ENCODE measurements at places on chromosomes 11 and 22.

GRCh38 chr22:41917903-41918791, 3.3 kb upstream of the SHISA8 start:
- peak; percentile 33 for DNase-seq

DNA sequence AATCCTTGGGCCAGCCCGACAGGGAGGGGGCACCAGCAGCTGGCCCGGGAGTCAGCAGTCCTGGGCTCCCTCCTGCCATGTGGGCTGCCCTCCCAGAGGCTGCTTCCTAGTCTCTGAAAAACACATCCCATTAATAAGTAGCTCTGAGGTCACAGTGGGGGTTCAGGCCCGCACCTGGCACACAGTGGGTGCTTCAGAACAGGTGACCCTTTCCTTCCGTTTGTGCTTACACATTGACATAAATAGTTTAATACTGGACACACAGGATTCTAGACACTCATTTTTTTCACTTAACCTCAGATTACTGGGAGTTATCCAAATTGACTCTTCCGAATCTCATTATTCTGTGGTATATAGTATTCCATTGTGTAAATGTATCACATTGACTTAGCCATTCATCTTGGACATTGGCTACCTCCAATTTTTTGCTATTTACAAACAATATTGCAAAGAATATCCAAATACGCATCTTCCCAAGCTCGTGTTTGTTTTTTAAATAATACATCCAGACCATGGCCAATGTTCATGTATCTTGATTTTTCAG, 474 bp upstream of the CHADL start:
- no peak for DNase-seq

GRCh38 chr11:76831686-76832310, 28.9 kb upstream of the ACER3 start:
- no peak for DNase-seq

- no peak for DNase-seq
These were observed 81.3 kb upstream of the ARHGAP20 start for GRCh38 chr11:110793556-110793955.

- no peak for DNase-seq
These were observed 3.4 kb downstream of the CRYBB3 start for GRCh38 chr22:25203082-25203481.

DNA sequence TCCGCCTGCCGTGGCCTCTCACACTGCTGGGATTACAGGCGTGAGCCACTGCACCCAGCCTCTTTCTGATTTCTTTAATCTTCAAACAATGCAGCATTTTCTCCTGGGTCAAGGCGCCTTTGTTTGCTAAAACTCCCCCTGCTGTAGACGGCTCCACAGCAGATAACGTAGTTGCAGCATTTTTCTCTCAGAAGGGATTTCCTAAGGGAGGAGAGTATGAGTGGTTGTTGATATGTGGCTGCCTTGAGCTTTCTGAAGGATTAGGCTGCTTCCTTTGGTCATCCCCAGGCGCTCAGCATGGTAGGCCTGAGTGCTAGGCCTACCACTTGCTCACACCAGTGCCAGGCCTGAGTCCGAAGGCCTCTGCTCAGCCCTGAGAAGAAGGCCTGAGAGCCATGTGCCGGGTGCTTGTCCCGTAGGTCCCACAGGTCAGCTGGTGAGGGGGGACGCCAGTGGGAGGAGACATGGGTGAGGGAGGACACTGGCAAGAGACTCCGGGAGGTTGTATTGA, 18.1 kb downstream of the SMARCB1 start:
- DNase-seq = no peak

DNA sequence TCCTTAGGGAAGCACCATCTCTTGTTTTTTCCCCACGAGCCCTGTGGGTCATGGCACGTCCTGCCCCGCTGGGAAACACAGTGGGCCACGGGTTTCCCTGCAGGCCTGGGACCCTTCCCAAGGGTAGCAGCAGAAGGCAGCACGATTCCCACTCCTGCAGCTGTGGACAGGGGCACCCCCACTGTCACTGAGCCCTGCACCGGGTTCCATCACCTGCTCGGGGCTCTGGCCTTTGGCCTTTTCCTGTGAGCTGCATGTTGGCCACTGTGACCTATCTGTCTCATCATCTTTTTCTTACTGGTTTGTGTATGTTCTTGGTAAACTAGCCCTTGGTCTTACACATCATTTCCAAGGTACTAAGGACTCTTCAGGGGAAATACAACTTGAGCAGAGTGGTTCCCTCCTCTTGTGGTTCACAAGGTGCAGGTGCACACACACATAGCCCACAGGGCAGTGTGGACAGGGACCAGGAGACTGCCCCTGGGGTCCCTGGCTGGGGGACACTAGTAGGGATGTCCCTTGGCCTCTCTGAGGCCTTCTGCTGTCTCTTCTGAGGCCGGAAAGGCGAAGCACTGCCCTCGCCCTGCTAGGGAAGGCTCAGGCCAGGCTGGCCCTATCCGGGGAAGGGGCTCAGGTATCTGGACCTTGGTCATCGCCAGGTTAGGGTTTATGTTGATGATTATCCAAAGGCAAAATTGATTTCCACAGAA, 19.0 kb upstream of the TXNRD2 start:
- DNase-seq = no peak

DNA sequence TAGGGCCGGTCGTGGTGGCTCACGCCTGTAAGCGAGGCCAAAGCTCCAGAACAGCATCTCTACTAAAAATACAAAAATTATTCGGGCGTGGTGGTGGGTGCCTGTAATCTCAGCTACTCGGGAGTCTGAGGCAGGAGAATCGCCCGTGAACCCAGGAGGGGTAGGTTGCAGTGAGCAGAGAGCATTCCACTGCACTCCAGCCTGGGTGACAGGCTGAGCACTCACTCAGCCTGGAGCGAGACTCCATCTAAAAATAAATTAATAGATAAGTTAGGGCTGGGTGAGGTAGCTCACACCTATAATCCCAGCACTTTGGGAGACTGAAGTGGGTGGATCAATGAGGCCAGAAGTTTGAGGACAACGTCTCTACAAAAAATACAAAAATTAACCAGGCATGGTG, 10.2 kb upstream of the TAB1 start:
- no peak for DNase-seq

DNA sequence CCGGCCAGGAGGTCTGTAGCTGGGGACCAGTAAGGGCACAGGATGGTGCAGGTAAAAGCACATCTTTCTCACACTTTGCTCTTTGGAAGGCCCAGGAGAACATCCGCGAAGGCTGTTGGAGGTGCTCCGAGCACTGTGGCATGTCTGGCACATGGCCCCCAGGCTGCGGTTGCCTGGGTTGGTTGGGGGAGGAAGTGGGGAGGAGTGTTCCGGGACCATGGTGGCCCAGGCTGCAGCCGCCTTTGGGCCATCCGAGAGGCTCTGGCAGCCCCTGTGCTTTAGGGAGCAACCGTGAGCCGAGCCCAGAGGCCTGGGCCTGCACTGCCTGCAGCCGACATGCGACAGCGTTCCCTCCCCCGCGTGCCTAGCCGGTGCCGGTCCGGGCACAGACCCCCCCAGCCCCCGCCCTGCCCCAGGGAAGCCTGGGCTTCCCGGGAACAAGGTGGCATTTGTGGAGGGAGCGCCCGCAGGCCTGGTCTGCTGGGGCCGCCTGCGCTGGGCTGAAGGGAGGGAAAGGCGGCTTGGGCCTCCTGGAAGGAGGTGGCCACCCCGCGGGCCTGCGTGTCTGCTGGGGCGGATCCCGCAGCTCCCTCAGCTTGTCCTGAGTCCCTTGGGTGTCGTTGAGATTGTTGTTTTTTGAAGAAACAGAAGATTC, 57.9 kb downstream of the GRAMD4 start:
- DNase-seq = no peak

- no peak for DNase-seq
These were observed 637.2 kb downstream of the ETS1 start for GRCh38 chr11:127950162-127950561.

GRCh38 chr22:33579448-33580093, 340.7 kb downstream of the LARGE1 start:
- DNase-seq = peak; percentile 56

DNA sequence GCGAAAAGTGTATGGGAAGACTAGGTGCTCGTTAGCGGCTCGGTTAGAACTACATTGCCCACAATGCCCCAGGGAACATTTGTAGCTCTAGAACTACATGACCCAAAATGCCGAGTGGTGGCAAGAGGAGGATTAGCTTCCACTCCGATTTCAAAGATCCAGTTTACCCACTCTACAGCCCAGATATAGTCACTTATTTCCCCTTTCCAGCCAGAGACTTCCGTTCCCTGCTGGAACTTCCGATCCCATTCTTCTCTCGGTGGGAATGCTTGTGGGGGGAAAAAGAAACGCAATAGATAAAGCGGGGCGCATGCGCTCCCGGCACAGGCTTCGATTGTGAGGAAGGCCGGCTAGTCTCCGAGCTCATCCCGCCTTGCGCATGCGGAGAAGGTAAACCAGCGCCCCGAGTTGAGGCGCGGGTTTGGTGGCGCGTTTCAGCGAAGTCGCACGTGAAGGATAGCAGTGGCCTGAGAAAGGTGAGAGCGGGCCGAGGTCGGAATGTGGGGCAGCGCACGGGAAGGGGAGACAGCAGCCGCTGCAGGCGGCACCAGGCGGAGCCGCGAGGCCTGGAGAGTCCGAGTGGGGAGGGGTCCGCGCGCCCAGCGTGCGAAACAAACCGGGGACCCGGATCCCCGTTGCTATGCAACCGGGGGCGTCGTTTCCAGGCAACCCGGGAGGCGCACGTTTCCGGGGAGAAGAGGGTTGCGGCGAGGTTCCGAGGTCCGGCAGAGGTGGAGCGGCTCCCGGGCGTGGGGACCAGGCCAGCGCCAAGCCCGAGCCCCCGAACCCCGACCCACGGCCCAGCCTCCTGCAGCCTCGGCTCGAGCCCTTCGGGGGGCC, at the start of gene TMEM109:
Gene TMEM109, plus strand, starts transcription at position 366 of the 840 bp plus-strand sequence. CDS start 5,536 bp downstream, outside the sequence.
- peak; percentile 85 for DNase-seq

DNA sequence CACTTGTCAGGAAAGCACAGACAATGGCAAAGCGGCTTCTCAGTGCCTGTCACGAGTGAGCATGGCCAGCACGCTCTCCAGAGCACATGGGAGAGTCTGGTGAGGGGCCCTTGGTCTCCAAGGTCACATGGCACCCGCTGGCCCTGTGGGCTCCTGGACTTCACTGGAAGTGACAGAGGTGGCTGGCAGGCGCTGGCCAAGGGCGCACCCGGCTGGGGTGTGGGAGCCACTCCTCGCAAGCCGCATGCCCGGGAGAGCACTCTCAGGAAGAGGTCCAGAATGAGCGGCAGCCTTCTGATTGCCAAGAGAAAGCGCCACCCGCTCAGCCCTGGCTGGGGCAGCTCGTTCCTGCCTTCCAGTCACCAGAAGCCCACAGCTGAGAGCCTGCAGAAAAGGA, 17.1 kb upstream of the MOB2 start:
- DNase-seq = no peak

DNA sequence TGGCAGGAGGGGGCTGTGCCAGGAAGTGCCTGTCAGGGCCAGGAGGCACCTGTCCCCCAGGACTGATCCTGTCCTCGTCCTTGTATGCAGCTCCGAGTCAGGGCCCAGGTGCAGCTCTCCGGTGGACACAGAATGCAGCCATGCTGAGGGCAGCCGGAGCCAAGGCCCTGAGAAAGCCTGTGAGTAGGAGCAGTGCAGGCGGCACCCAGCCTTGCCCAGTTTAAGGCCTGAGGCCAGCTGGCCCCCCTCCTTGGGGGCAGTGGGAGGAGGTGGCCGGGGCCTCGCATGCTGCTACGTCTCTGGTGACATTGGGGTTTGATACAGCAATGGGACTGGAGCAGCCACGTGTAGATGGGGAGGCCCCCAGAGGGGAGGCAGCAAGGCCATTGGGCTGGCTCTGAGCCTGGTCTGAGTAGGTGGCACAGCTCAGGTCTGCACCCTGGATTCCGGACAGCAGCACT, 34.9 kb downstream of the SBF1 start:
- DNase-seq = no peak

GRCh38 chr11:27524155-27524554, 17.6 kb upstream of the LIN7C start:
- DNase-seq = peak; percentile 36

DNA sequence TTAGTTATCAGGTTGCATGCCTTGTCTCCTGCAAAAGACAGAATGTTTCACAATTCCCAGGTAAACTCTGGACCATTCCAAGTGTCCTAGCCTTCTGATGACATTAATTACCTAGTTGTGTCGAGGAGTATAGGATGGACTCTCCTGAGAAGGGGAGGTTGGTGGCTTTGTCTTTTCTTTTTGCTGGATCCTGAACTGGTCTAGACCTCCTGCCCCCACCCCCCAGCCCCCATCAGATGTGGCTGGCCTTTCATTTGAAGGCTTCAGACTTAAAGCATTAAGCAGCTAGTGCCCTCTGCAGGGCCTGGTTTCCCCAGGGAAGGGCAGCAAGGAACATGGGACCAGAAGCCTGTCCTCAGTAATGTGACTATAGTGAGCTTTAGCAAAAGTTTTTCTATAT, 9.7 kb downstream of the MCAM start:
- DNase-seq = no peak

GRCh38 chr11:122717264-122717867, 61.8 kb downstream of the UBASH3B start:
- DNase-seq = no peak

GRCh38 chr22:40388231-40388630, 17.8 kb downstream of the SGSM3 start:
- no peak for DNase-seq

- no peak for DNase-seq
These were observed 21.4 kb downstream of the ADM start for GRCh38 chr11:10326012-10326964.

- DNase-seq = no peak
These were observed 76.5 kb downstream of the NAT10 start for GRCh38 chr11:34181856-34182405.

DNA sequence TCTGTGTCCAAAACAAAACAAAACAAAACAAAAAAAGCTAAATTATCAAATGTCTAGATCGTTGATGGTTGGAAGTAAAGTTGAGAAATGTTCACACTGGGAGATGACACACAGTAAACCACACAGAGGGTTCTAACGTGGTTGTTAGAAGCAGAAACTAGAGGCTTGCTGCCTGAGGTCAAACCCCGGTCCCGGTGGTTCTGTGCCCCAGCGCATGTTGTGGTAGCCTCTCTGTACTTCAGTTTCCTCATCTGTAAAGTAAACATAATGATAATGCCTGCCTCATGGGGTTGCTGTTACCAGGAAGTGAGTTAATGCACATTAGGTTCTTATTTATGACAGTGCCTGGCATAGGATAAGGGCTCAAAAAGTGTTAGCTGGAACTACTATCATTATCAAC, 33.4 kb downstream of the PPARA start:
- no peak for DNase-seq

DNA sequence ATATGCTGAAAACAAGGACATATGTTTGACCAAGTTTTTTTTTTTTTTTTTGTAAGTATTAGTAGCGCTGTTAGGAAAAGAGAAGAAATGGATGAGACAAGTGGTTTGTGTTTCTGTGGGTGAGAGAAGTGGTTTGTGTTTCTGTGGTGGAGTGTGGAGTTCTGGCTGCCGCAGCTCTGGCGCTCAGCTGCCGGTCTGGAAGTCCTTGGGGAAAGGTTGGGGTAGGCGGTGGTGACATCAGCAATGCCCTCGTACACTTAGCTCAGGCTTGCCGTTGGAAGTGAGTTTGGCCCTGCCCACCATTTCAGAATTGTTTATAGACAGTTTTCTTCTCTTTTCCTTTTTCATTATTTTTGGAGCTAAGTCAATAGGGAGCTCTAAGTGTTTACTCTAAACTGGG, 116.6 kb downstream of the TBC1D22A start:
- no peak for DNase-seq

GRCh38 chr11:23010790-23011335, 150.6 kb upstream of the CCDC179 start:
- no peak for DNase-seq

Measured in Caki2 (cell line).